ENCODE measurements at places on chromosomes 1 and 21.

GRCh38 chr1:220300442-220301121, 28.3 kb upstream of the RAB3GAP2 start:
- DNase-seq, result peak; percentile 31

GRCh38 chr1:234893725-234894630, 234.7 kb downstream of the TOMM20 start:
- peak; percentile 93 for DNase-seq

DNA sequence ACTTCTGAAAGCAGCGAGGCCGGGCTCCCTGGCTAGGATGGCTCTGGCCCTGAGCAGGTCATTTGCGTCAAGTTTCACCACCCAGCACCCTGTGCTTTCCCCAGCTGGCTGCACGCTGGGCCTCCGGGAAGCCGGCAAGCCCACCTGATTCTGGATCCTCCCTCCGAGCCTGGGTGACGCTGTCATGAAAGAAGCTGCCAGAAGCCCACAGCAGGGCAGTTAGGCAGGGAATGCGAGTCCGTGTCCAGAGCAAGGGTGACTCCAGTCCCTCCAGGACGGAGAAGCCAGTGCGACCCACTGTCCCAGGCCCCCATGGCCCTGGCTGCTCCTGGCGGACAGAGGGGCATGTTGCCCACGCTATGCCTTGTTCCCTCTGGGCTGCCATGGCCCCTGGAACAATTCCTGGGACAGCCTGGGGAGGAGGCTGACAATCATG, 44.4 kb upstream of the PCBP3 start:
- no peak for DNase-seq

- no peak for DNase-seq
Observed at GRCh38 chr1:155392898-155393411, 72.3 kb downstream of the RUSC1 start.

DNA sequence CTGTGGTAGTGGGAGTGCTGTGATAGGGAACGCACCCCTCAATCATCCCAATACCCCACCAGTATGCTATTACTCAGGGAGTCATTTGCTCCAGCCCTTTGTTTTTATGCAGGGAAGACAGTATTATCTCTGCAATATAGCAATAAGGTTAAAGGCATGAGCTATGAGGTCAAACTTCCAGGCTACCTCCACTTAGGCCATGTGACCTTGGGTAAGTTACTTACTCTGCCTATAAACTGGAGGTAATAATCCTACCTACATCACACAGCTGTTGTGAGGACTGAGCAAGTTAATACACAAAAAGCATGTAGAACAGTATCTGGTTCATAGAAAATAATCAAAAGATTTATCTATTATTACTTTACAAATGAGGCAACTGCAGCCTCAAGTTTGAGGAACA, 30.1 kb downstream of the MEF2D start:
- DNase-seq, result no peak

DNA sequence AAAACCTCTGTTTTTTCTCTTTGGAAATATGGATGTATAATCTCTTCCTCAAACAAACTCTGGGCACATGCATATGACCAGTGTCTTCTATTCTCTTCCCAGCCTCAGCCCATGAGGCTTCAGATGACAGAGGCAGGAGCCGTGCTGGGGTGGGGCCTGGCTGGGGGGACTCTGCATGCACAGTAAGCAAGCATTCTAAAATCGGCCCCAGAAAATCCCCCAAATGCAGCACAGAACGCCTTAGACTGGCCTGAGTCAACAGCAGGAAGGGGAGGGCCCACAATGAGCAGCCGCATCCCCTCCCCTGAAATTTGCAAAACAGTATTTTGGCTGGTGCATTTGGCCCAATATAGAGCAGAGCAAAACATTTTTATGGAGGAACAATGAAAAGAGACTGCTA, 47.8 kb downstream of the ITPKB start:
- DNase-seq, result no peak

DNA sequence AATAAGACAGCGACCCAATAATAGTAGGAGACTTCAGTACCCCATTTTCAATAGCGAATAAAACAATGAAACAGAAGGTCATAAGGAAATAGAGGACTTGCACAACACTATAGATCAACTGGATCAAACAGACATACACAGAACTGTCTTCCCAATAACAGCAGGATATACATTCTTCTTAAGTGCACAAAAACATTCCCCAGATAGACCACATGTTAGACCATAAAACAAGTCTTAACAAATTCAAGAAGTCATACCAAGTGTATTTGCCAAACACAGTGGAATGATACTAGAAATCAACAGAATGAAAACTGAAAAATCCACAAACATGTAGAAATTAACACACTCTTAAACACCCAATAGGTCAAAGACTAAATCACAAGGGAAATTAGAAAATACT, 78.0 kb downstream of the LBR start:
- DNase-seq, result no peak

- no peak for DNase-seq
Observed at GRCh38 chr1:243921111-243921510, 71.1 kb upstream of the AKT3 start.

DNA sequence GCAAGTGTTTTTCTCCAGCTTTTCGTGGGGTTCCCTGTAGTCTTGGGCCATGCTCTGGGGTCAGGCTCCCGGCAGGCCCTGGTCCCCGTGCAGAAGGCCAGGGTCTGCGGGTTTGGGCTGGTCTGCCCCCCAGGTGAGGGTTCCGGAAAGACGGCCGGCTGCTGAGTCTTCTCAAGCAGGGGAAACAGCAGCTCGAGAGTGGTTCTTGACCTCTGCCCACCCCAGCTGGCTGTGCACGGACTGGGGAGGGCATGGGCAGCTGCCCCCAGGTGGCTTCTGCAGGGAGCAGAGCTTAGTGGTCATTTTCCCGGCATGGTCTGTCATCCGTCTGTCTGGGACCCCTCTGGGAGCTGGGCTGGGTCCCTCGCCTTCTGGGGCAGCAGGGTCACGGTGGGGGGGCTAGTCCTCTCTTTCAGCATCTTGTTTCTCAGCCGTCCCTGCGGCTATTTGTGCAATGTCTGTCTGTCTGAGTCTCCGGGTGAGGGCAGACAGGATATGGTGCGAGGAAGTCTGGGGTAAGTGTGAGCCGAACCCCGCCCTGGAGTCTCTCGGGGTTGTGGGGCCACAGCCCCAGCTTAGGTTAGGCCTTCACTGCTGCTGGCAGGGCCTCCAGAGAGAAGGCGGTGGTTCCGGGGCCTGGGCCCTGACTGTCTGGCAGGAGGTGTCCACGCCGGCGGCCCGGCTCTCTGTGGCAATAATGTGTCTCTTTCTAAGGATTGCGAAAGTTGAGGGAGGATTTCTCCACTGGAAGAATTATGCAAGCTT, 6.1 kb downstream of the SKI start:
- DNase-seq, result peak; percentile 29

GRCh38 chr1:229625915-229626831, at the start of the genes TAF5L and URB2:
TSS of gene TAF5L (minus strand) at chr1:229626122. CDS start at chr1:229614482, 11,640 bp downstream.
TSS of gene URB2 (plus strand) at chr1:229626247. CDS start at chr1:229627634, 1,387 bp downstream.
- peak; percentile 96 for DNase-seq

GRCh38 chr1:160645386-160646130, 1.3 kb downstream of the SLAMF1 start:
- no peak for DNase-seq

GRCh38 chr1:65207317-65207716, 59.3 kb downstream of the AK4 start:
- no peak for DNase-seq

DNA sequence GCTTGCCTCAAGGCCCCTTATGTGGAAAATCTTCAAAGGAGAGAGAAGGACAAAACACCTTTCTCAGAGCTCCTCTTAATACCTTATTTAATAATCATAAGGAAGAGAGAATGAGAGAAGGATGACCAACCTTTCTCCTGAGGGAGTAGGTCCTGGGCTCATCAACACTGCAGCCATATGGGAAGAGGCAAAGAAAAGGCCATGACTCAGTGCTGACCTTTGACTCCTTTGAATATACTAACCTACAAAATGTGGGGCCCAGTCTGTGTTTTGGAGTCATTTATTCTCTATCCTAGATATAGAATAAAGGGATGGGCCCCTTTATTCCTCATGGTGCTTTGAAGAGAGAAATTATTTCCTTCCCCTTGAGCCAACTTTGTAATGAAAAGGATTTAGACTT, 38.3 kb downstream of the CAMSAP2 start:
- no peak for DNase-seq

- DNase-seq, result no peak
Observed at GRCh38 chr1:17192394-17193221, 12.3 kb upstream of the PADI1 start.

GRCh38 chr1:31153423-31153822, 86.3 kb downstream of the NKAIN1 start:
- DNase-seq, result no peak

DNA sequence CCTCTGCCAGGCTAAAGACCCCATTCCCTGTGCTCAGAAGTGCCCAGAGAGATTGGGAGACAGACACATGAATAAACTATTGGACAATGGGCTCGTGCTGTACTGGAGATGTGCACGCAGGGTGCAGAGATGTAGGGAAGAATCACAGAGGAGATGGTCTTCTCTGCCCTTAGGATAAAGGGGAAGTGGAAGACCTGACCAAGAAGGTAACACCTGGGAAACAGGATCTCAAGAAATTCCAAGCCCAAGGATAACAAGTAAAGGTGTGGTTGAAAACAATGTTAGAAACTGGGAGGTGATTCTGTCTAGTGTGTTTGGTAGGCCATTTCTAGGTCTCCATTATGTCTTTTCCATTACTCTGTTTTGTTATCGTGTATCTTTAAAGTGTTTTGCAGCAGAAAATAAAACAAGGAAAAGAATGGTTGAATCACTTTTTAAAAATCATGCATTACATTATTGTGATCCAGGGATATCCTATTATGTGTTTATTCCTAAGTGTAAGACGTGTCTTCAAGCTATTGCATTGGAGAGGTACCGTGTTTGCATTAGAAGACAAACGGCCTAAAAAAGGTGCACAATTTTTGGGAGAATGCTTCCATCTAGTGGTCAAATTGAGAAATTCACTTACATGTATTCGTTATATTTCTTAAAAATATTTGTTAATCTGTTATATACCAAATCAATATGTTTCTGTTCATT, 40.8 kb upstream of the KCTD3 start:
- DNase-seq, result peak; percentile 87

DNA sequence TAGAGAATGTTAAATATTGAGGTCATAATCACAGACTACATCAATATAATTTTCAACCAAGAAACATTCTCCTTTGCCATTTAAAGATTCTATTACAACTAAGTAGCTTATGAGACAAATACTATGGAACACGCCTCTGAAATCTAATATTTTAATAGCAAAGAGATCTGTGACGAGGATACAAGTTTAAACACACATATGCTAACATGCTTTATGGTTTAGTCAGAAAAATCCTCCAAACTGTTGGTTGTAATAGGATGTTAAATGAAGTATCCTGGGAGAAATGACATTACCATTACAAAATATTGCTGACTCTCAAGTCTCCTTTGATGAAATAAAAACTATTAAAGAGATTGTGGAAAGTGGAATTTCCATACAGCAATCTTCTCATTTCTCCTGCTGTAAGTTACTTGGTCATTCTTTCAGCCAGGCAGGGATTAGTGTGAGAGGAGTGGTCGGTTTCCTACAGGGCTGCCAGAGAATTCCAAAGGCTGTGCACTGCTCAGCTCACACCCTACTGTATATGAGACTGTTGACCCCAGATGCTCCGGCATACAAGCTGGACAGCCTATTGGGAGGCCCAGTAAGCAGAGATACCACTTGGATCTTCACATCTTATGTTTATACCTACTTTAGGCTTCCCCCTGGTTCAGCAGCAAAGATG, 26.6 kb downstream of the SCYL3 start:
- DNase-seq, result no peak

GRCh38 chr1:212686069-212686468, 13.6 kb downstream of the BATF3 start:
- DNase-seq, result no peak

DNA sequence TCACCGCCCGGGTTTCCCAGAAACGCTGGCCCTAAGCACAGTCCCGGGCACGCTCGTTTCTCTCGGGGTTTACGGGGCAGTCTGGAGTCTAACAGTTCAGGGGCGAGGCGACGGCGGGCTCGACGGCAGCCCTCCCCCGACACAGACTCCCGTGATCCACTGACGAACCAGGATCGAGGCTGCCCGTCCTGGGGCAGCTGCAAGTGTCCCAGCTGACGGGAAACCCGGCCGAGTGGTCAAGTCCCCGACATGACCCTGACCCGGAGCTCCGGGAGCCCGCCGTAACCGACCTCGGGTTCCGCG, 494 bp downstream of the UBE2J2 start:
- no peak for DNase-seq

DNA sequence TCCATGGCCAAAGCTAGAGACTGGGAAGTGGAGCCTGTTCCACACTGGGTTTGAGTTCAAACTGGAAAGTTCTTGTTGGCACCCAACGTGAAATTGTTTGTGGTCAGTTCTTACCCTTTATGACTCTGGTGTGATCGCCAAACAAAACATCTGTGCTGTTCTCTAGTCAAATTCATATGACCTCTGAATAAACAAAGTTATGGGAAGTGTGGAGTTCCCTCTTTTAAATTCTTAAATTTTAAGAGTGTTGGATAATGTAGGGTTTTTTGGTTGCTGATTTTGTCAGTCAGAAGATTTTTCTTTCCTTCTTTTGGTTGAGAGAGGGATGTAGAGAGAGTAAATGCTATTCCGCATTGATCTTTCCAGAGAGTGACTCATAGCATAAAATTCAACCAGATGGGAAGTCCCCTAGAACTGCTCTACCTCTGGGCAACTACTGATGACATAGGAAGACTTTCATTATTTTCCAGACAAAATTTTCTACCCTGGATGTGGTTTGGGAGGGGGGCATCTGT, 36.4 kb downstream of the CHML start:
- DNase-seq, result no peak

DNA sequence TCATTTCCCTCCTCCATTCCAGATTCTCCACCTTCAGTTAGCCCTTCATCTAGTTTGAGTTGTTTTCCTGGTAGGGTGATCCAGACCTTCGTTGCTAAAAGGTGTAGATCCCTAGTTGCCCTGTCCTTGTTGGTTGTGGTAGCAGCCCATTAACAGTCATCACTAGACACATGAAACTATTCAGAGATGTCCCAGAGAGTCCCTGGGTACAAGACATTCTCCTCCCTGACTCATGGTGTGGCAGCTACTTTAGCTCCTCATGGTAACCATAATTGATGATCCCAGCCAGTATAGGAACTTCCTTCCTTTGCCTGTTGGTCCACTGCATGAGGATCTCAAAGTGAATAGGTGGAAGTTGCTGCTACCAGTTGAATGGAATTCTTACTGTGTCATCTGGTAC, 6.0 kb upstream of the SH2D2A start:
- DNase-seq, result no peak

GRCh38 chr1:229438021-229438420, 4.1 kb upstream of the ACTA1 start:
- DNase-seq, result no peak

All from T47D (cell line).